Breast epithelium (tissue), 4 donors: ENCODE measurements at places on chromosomes 16 and 17. TPM values are rescaled to one million over a fixed set of nuclear protein-coding genes. Genes with fewer than 3 reads are reported as not detected.

DNA sequence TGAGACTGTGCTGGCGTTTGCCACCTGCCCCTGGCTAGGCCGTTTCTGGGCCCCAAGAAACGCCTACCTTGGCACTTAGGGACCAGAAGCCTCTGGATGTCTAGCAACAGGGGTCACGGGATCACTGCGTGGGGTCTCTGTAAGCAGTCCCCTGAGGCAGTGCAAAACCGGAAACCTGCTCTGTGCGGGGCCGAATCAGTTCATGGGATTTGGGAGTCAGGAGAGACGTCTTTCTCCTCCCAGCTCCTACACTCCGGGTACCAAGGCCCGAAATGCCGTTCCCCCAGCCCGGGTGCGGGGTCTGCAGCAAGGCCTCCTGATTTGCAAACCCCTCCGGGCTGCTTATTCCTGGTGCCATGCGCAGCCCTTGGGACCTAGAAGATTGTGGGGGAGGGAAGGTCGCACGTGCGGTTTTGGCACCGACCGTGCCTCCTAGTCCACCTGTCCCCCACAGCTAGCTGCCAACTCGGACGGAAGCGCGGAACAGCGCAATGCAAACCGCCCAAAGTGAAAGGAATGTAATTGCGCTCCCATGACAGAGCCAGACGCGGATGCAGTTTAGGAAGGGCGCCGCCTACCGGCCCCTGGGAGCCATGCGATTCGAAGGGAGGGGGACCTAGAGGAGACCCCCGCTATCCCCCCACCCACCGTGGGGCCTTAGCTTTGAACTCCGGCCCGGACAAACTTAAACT is 6.5 kb downstream of the IRX5 start:
- DNase-seq = peak; percentile 83

GRCh38 chr16:31484491-31485171 is 1.7 kb downstream of the SLC5A2 start:
- no peak for DNase-seq

The CLEC18A gene
- 1.0 TPM for total RNA-seq

The KRTAP4-11 gene
- not detected for total RNA-seq

GRCh38 chr16:35410438-35410837 is 1951.0 kb downstream of the TP53TG3F start:
- DNase-seq = no peak

The KRTAP4-5 gene
- not detected for total RNA-seq

- DNase-seq = no peak
Measured at GRCh38 chr16:1439058-1439698, 5.2 kb downstream of the CCDC154 start.

DNA sequence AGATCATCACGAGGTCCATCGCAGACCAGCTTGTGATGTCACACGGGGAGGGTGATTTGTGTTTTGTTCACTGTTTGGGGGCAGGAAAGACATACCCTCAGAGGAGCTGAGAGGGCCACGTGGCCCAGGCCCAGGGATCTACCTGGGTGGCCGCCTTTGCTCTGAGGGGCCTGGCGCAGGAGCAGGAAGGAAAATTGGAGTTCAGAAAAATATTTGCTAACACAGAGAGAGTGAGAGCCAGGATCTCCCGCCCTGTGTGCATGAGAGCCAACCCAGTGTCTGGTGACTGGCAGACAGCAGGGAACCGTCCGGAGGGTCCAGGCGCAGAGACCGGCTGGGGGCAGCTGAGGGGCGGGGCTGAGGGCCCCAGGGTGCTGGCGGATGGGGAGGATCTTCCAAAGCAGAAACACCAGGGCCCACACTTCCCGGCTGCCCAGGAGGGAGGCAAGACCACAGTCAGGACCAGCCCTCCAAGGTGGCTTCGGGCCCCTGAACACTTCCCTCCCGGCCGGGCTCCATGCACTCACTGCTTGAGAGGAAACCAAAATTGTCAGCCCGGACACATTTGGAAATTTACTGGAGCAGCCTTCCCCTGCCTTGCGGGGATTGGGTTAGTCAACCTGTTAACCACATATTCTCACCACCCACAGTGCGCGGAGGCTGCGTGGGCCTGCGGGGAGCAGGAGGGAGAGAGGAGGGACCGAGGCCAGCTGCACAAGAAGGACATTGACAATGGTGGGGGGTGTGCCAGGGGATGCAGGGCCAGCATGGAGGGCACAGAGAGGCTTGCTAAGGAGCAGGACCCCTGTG is 52.6 kb downstream of the RBFOX3 start:
- DNase-seq = no peak

The TANGO6 gene
- 24.6 TPM for total RNA-seq

GRCh38 chr17:58249270-58250133 is 11.1 kb downstream of the LPO start:
- DNase-seq = peak; percentile 63

DNA sequence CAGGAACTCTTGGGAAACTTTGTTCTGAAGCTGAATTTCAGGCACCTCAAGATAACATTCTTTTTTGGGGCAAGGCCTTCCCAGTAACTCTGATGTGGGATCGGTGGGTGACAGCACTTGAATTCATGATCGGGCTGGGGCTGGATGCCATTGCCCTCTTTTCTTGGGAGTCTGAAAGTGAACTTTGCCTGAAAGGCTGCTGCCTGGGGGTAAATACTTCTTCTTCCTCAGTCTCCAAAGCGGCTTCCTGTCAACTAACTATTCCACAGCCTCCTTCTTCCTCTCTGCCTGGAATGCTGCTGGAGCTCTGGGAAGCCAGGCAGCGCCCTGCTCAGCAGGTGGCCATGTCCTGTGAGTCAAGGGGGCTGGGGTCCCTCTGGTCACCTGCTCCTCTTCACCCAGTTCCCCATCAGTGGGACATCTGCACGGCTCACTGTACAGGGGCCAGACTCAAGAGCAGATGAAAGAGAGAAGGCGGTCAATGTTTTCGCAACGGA is 79.5 kb downstream of the WIPI1 start:
- no peak for DNase-seq

DNA sequence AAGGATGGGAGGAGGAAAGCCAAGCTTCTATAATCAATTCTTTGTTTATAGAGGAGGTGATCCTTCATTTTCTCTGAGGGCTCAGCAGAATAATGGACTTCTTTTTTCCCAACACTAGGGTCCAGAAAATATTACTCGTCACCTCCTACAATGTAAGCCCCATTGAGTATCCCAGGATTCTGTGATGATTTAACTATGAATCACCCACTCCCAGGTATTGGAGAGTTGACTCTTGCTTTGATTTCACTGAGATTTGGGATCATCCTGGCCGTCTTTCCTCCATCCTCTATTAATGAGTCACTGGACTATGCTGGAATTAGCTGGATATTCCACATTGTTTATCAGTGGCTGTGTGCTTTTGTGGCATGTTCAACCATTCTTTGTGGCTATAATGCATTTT is 452.0 kb downstream of the NPIPA7 start:
- DNase-seq = no peak

- DNase-seq = no peak
Measured at GRCh38 chr16:86647561-86647960, 69.2 kb downstream of the FOXL1 start.
